Testis (tissue), 5 donors: ENCODE measurements at places on chromosomes 16 and 17.
A peak's percentile ranks its signal among the peaks of the same experiment; 100 is the strongest.

DNA sequence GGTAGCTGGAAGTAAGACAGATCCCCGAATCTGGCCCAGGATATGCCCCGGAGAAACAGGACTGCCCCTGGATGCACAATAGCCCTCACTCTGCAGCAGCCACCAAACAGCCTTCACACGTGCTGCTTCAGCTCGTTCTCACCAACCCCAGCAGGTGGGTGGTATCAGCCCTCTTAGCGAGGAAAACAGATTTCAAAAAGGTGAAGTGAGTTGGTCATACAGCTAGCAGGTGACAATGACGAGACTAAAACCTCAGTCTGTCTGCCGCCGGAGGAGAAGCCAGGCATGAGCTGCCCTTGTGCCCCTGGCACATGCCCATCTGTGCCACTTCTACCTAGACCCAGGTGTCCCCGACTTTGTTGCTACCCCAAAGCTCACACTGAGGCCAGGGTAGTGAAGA is 92.4 kb downstream of the YPEL2 start:
- DNase-seq, result no peak

DNA sequence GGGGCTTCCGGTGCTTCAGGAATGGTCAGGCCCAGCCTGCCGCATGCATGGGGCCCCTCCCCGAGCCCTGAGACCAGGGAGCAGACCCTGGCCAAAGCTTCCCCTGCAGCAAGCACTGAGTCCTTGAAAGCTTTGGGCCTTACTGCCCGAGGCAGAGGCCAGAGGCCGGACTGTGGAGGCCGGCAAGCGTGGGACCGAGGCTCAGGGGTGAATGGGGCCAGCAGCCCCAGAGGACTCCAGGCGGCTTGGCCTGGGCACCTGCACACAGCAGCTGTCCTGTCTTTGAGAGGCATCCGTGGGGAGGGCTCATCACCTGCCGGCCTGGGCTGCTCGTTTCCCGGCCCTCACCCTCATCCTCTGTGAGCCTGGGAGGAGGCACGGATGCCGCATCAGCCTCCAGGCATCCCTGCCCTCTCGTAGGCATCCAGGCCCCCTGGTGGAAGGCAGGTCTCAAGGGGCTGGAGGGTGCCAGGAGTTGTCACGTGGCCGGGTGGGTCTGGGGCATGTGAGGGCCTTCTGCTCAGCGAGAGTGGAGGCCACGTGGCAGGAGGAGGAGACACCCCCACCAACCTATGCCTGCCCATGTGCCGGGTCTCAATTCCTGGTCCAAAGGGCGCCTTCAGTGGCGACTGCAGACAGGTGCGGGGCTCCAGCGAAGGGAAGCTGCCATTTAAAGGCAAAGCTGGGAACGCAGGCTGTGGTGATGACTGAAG is 31.4 kb downstream of the CACNA1H start:
- DNase-seq, result no peak

GRCh38 chr16:11585460-11586377 is 1.0 kb downstream of the LITAF start:
- peak; percentile 31 for DNase-seq

- peak; percentile 27 for DNase-seq
These were observed 85.4 kb downstream of the TBC1D16 start for GRCh38 chr17:79950306-79950705.

DNA sequence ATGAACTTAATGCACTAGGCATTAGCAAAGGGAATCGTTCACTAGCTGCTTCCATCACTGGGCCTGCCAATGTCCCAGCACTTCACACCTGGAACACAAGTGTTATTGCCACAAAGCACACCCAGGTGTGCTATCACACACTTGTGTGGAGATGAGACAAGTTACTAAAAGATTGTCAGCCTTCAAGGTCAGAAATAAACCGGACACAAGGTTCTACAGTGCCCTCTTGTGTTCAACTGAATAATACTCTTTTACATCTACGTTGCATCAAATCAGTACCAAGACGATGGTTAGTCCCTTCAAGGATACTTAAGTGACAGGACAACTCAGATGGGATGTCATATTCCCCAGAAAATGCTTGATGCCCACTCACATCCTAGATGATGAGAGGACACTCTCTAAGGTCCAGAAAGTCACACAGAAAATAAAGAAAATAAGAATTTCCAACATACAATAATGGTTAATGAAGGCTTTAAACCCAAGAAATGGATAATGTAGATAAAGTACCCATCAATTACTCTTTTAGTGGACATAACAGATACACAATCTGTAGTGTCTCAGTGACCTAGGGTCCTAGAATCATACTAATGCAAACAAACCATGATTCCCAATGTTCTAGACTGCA is 16.4 kb upstream of the GLG1 start:
- DNase-seq, result no peak
